ENCODE measurements at places on chromosomes 1 and 21.

DNA sequence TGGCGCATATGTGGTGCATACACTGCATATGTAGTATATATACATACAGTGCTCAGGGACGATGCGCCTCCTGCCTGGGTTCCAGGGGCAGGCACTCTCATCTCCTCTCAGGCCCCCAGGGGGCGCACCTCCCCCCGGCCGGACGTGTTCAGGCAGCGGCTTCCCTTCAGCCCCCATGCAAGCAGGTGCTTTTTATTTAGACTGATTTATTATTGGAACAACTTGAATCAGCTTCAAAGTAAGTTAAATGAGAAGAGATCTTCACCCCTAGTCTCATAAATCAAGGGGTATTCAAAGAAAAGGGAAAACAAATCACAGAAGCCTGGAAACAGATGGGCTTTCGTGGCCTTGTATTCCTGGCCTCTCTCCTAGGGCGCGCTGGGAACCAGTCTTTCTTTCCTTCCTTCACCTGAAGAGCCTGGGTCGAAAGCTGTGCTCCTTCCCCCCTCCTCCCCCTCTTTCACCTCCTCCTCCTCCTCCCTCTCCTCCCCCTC, 64.6 kb downstream of the UBIAD1 start:
- DNase-seq = no peak

- DNase-seq = no peak
Measured at GRCh38 chr1:15016001-15016400, 137.5 kb upstream of the TMEM51 start.

DNA sequence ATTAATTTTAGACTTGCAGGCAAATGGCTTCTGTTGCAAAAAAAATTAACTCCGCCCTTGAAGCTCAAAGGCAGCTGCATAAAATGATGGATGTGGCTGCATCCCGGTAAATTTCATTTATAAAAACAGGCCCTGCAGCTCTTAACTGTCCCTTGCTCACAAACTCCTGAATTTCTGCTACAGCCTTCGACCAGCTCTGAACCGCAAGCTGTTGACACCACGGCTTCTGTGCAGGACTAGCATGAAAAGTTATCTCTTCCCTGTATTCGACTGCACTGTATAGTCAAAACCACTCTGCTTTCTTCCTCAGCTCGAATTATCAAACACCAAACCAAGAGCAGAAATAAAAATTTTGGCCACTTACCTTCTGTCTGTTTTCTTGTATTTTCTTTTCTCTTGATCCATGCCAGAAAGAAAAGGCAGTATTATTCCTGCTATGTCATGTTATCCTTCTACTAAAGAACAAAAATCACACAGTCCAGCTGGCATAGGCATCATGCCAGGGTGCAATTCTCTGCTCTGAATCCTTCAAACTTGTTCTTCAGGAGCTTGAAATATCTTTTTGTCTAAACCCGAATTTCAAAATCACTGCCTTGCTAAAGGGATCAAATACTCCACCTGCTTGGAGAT, 195.5 kb upstream of the NCAM2 start:
- no peak for DNase-seq

DNA sequence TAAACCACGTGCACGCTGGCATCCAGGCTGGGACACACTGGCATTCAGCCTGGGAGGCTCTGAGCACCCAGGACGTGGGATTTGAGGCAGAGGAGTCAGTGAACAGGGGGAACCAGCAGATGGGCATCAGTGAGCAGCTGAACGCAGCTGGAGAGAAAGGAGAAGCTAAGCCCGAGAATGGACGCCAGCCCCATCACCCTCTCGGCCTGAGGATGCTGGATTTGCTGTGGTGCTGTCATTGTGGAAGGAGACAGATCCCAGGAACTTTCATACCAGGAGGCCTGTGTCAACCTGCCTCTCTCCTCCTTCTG, 132.8 kb downstream of the PGBD5 start:
- DNase-seq = no peak

DNA sequence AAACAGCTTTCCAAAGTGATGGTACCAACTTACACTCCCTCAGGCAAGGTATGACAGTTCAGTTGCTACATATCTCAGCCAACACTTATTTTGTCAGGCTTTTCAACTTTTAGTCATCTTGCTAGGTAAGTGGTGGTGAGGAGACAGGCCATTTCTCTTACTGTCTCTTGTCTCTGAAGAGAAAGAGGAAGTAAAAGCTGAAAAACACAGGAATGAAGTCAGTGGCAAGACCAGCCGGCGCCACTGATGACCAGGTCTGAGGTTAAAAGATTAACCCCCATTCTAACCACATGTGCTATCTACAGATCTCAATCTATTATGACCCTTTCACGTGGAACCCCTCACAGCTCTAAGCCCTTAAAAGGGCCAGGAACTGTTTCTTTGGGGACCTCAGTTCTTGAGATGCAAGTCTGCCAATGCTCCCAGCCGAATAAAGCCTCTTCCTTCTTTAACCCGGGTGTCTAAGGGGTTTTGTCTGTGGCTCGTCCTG, 4.2 kb downstream of the ADCY10 start:
- DNase-seq = no peak

Data from cortex of kidney (tissue), 1 donor.